Activated CD4-positive, alpha-beta T cell treated with anti-CD3 and anti-CD28 coated beads, Interleukin-2, amount 50 U/mL, for 1 hour (primary cell): ENCODE measurements at places on chromosomes 5 and 9.

- DNase-seq = no peak
Observed at GRCh38 chr5:32044939-32045338, 129.2 kb downstream of the GOLPH3 start.

DNA sequence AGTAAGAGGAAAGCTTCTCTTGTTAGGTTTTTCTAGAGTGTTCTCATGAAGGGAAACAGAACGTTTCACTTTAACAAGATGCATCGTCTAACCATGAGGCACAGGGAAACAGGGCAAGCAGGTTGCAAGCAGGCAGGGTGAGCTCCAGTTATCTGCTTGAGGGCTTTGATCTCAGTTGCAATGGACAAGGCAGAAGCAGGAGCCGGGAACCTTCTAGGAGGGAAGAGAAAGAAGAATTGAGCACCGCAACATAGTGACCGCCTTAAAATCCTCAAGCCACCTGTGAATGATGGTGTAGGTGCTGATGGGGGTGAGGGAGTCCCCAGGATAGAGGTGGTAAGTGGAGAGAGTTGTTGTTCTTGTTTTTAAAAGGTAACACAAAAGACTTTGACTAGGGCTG lies 22.9 kb upstream of the ZSWIM6 start:
- DNase-seq = no peak

- DNase-seq = no peak
Observed at GRCh38 chr5:146055432-146055831, 49.9 kb downstream of the PLAC8L1 start.

DNA sequence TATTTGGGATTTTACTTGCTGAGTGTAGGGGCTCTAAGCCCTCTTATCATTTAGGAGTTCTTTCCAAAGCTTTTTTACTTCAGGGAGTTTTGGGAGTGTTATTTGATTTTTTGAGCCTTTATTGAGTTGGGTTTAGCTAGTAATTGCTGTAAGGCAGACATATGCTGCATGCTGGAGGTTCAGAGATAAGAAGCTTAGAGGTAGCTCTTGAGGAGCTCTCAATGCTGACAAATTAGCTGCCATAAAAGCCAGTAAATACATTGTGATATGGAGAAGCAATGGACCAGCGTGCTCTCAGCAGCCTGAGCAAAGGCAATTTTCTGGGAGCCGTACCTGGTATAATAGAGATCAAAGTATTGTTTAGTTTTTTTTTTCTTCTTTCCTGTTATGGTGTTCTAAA lies 11.6 kb downstream of the ARHGEF28 start:
- DNase-seq = no peak

GRCh38 chr5:17276445-17276844 lies 59.0 kb downstream of the BASP1 start:
- no peak for DNase-seq

DNA sequence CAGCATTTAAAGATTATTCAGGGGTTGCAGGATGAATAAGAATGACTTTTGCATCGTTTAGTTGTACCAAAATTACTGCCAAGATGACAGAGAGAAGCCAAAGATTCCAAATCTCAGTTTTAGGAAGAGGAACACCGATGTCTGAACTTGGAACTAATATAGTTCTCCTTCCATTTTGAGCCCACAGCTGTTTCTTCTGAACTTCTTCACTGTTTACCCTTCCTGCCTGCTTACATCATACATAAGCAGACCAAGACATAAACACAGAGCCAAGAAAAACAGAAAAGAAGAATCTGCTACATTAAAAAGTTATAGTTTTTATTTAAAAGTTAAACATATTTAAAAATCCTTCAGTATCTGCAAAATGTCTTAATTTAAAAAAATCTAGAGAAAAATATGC lies 146.9 kb upstream of the RAPGEF1 start:
- no peak for DNase-seq

DNA sequence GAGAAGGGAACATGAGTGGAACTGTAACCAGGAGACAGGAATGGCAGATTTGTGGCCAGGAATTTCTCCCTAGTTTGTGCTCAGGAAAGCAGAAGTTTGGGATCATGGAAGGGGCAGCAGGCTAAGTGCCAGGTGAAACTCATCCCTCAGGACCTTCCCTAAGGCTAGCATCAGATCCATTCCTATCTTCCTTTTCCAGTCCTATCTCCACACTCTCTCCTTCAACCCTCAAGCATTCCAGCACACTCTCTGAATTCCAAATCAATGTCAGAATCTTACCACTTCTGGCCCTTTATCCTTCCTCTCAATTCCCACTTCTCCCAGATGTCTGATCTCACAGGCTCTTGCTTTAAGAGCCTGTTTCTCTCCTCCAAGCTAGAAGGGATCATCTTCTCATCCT lies 53.2 kb upstream of the GRIA1 start:
- DNase-seq = no peak

DNA sequence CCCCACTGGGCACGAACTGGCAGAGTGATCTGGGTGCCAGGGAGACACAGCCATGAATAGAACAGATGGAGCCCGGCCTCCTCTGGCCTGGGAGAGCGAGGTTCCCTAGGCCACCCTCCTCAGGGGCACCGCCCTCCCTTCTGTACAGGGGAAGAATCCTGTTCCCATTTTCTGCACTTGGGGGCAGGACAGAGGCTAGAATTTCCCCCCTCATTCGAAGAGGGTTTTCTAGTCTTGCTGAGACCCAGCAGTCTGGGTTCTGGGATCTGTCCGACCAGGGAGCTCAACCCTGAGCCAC lies 52.7 kb downstream of the COL5A1 start:
- no peak for DNase-seq

DNA sequence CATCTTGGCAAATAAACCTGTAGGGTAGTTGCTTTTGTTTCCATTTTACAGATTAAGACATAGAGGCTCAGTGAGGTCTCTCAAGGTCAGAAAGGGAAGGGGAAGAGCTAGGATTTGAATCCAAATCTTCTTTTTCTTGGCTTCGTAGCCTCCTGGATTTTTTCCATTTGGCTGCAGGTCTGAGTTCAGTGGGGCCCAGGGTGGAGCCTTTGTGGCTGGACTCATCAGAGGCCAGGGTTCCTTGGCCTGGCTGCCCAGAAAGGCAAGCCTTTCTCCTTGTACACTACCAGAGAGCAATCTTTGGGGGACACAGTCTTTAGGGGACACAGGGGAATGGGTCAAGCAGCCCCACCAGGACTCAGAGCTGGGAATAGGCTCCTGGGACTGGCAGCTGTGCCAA lies 10.5 kb upstream of the TRAF1 start:
- no peak for DNase-seq

DNA sequence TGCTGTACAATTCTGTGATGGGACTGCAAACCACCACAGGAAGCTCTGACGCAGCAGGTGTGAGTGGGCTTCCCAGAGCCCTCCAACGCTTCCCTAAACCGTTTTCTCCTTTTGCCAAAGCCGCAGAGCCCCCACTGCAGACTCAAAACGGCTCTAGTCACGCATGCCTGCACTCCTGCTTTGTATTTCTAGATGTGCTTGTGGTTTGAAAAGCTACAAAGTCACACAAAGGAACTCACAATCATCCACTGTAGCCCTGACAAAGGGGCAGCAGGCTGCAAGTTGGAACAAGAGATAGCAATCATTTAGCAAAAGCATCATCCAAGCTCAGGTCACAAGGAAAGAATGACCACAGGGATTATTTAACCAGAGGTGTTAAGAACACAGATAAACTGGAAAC lies 79.3 kb downstream of the PTPN3 start:
- no peak for DNase-seq

DNA sequence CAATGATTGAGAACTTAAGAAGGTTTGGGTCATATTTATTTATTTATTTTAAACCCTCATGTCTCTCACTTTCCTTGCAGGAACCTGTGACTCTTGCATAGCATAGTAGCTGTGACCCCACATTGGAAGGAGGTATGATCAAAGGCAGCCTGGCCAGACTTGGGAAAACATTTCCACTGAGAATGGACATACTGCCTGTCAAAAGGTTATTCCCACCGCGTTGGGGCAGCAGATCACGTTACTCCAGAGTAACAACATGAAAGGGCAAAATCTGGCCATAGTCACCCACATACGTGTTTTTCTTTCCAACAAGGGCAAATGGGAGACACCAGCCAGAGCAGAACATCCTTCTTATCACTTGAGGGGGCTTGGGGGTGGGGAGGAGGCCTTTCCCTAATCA lies 95.7 kb downstream of the ARL15 start:
- DNase-seq = no peak

DNA sequence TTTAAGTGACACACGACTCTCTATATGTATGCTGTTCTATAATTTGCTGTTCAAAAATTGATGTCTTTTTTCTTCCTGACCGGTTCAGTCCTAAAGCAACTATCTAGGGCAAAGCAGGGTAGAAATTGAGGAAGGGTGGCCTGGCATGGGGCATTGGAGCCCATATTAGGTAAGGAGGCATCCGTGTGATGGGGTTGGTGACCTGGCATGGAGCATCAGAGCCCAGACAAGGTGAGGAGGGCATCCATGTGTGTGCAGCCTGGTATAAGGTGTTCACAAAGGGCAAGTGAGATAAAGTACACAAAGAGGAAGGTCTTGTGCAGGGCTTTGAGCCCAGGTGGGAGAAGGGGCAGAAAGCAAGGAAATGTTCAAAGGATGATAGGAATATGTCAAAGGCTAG lies 104.9 kb downstream of the PAM start:
- DNase-seq = no peak

DNA sequence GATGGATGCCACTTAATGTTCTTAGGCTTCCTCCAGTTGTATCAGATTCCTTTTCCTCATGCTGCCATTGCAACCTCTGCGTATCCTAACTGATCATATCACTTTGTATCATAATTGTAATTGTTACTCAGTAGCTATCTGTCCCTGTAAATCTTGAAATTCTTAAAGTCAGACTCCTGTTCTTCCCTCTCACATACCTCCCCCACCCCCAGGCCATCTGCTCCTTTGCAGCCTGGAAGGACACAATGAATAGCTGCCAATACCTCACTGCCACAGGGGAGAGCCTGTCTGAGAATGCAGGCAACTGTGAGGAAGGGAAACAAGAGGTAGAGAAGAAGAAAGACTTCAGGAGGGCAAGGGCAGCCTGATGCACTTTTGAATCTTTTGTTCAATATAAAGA lies 228.5 kb downstream of the ENC1 start:
- DNase-seq = no peak
